Posterior cingulate gyrus (tissue), 11 donors: ENCODE measurements at places on chromosomes 7 and 10.

GRCh38 chr10:118332948-118333710 lies 9.0 kb downstream of the FAM204A start:
- DNase-seq = no peak

GRCh38 chr7:117673839-117674238 lies 194.0 kb downstream of the CFTR start:
- DNase-seq = no peak

- DNase-seq = no peak
Measured at GRCh38 chr10:17655009-17655408, 11.1 kb downstream of the STAM start.

DNA sequence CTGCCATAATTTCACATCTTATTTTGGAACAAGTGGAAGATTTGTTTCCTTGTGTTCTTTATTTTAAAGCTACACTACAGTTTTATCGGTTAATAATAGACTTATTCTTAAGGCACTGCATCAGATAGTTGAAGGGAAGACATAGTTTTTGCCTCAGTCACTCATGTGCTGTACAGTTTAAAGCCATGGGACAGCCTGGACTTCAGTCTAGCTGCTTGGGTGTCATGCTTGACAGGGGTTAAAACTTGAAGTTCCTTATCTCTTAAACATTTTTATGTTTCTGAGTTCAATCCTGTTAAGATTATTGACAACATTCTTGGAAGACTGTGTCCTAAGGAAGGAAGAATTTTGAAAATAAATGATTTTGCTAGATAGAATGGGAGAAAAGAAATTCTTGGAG lies 49.7 kb downstream of the PPP1R9A start:
- no peak for DNase-seq

- no peak for DNase-seq
Measured at GRCh38 chr7:158562517-158562916, 25.1 kb downstream of the PTPRN2 start.

GRCh38 chr7:24434972-24435371 lies 138.3 kb upstream of the PALS2 start:
- DNase-seq = no peak

- no peak for DNase-seq
Measured at GRCh38 chr10:120969219-120969645, 118.1 kb downstream of the WDR11 start.

GRCh38 chr7:1188720-1189294 lies 28.8 kb upstream of the ZFAND2A start:
- no peak for DNase-seq

DNA sequence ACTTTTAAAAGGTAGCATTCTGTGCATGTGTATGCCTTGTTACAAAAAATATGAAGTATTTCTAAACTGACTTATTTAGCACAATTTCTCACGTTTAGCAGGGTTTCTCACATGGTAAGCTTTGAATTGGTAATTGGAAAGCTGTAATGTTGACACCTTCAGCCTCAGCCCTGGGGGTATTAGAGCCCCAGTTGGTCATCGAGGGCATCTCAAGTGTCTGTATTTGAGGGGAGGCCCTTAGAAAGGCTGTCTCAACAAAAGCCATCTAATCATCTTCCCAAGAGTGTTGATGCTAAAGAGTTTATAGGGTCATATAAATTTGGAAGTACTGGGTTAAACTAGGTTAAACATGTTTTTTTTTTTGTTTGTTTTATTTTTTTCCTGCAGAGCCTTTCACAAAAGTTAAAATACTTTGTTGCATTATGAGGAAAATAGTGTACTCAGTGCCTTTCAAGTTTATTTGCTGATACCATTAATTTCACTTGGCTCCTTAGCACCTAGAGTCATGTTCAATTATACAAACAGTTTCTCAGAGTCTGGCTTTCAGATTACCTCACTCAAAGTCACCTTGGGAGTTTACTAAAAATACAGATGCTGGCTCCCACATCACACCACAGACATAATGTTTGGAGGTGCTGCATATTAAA lies 134.0 kb downstream of the CD36 start:
- no peak for DNase-seq

DNA sequence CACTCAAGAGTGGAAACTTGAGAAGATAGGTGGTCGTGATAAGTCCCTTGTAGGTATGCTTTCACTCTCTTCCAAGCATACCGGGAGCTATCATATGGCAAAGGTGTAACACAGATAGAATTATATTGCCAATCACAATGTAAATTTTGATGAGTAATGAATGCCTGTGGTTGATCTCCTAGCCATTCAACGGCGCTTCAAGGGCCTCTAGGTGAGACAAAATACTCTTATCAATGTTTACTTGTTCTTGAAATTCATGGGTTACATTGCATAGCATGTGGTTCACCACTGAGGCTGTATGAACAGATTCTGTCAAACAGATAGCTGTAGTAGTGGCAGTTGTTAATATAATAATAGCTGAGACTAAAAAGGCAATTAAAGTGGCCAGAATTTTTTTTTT lies 82.4 kb downstream of the THSD7A start:
- no peak for DNase-seq
